Activated naive CD8-positive, alpha-beta T cell treated with anti-CD3 and anti-CD28 coated beads for 36 hours (primary cell): ENCODE measurements at places on chromosomes 12 and 14.

DNA sequence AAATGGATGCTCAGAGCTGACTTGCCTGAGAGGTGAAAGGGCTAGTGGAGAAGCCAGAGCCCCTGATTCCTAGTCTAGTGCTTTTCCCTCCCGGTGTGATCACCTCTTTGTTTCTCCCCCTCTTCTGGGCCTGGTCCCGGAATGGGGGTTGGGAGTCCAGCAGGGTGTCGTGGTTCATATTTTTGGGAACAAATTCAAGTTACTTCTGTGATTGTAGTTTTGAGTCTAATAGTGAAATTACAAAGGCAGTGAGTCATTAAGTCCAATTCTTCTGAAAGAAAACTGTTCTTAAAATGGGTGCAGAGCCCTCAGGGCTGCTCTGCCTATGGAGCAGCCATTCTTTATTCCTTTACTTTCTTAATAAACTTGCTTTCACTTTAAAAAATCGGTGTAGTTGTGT lies 7.6 kb downstream of the SUSD6 start:
- DNase-seq = no peak

- DNase-seq = no peak
Observed at GRCh38 chr12:26298785-26299621, 103.6 kb downstream of the SSPN start.

DNA sequence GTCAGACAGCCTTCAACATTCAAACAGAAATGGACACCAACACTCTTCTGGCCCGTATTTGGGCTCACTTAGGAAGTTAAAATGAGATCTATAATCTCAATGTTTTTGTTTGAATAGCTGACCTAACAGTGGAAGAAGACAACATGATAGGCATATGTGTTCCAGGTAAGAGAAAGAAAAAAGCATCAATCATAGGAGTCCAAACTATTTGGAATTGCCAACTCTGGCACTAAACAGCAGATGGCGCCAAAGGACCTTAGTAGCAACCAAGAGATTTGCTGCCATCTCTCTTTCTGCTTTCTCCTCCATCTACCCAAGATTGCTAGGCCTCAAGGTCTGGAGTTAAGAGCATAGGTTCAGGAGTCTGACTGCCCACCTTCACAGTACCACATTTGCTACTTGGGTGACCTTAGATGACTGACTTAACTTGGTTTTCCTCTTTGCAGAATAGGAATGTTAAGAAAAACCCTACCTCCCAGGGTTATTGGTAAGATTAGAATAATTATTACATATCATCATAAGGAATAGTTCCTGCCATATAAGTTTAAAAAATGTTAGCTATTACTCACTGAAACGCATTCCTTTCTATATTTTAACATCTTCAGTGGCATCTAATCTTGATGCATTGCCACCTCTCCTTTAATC lies 30.2 kb downstream of the PEX5 start:
- DNase-seq = peak; percentile 42

- DNase-seq = no peak
Observed at GRCh38 chr12:56411781-56412639, 37.2 kb downstream of the TIMELESS start.

GRCh38 chr14:99158150-99158549 lies 113.8 kb downstream of the BCL11B start:
- no peak for DNase-seq

DNA sequence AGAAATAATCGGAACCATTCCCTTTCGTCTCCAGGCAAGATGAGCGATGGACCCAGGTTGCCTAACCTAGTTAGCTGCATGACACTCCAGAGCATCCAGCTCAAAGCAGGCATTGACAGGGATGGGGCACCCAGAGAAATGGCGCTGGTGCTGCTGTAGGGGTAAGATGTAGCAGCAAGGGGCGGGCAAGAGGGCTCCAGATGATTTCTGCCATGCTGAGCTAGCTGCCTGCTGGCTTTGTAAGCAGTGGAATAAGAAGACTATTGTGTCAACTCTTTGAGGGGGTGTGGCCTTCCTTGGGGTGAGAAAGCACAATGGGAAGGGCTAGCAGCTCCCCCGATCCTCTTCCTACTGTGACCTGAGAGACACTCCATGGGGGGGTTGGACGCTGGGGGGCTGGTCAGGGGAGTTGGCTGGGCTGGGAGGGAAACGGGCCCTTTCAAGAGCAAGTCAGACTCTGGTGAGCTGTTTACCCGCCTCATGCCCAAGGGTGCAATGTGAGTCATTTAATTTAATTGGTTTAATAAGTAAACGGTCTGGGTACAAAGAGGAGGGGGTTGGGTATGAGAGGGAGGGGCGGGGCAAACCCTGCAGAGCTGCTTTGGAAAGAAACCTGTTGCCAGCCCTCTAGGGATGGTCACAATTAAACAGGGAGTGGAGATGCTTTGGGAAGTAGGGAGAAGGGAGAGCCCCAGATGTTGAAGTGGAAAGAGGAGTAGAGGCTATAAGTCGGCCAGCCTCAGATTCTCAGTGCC lies 50.5 kb downstream of the B4GALNT3 start:
- no peak for DNase-seq

DNA sequence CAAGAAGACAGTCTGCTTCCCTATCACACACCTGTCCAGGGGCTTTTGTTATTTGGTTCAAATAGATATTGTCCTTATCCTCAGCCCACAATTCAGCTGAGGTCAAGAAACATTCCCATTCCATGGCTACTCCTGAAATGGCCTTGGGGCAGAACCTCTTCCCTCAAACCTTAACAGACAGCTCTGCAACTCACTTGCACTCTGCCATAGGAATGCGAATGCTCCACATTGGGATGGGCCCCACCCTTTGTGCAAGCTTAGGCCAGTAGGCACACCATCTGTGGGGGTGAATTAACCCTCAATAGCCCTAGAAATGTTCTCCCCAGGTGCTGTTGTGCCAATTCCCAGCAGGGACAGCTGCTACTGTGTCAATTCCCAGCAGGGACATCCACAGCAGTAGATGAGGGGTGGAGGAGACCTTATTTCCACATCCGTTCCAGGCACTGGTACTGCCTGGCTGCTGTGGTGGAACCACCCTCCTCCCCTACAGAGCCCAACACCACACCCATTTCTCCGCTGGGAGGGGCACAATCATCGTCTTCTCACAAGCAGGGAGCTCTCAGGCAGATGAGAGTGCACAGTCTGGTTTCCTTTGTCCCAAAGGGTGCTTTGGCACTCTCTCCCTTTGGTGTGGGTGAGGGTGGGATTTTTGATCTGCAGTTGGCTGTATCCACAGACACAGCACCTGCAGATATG lies 42.3 kb upstream of the GLIPR1 start:
- no peak for DNase-seq

- DNase-seq = no peak
Observed at GRCh38 chr14:44873536-44873935, 88.2 kb downstream of the KLHL28 start.

GRCh38 chr14:76924371-76925096 lies 98.3 kb downstream of the LRRC74A start:
- peak; percentile 37 for DNase-seq

- no peak for DNase-seq
Observed at GRCh38 chr12:92275443-92276154, 130.0 kb upstream of the BTG1 start.

GRCh38 chr12:68638171-68638570 lies 27.5 kb downstream of the RAP1B start:
- DNase-seq = no peak

DNA sequence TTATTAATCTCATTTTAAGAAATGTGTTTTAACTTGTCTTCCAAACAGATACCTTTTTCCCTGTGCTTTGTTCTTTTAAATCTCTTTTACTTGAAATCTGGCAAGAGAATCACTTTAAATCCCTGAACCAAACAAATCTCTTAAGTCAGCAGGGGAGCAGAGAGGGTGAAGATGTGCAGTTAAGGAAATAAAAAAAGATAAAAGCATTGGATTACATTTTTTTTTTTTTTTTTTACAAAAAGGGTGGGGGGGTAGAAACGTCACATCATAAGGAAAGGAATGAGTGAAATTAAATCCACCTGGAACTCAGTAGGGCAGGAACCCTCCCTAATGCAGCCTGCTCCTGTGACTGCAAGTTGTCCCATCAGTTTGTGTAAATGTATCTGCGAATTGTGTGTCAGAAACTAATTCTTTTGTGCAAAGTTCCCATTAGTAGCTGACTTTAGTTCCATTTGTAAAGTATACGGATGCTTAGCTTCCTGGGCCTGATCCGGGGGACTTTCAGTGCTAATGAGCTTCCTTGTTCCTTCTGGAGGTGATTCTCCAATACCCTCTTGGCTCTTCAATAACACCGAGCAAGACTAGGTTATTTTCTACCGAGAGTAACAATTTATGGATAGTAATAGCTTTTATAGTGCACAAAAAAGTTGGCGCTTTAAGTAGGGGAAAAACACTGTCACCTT lies 1.5 kb downstream of the TTC6 start:
- DNase-seq = no peak

DNA sequence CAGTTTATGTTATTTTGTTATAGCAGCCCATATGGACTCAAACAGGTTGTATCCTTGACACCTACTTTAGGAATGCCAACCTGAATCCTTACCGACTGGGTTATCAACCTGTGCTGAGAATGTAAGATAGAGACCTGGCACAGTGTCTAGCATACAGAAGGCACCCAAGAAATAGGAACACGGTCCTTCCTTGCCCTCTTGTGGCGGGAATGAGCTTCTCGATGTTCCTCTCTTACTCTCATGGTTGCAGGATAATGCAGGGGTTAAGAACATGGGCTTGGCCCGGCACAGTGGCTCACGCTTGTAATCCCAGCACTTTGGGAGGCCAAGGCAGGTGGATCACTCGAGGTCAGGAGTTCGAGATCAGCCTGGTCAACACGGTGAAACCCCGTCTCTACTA lies 6.5 kb downstream of the C12orf43 start:
- no peak for DNase-seq

DNA sequence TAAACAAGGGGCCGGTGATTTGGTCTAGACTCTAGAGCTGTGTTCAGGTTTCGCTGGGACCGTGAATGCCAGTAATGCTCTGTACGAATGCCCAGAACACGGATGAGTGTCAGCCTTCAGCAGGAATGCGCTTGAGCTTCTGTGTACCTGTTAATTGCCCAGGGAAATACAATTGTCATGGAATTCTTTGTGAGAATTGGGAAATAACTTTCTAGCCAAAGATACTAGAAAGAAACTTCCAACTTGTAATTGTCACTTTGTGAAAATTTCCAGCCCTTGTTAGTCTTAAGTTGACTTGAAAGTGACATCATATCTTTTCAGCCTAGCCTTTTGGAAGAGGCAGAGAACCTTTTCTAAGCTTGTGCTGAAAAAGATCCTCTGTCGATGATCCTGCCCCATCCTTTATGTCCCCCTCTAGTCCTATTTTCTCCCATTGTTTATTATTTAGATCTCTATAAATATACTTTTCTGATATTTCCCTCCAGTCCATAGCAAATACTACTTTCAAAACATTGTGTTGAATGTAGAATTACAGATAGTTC lies 2.7 kb downstream of the CHST11 start:
- no peak for DNase-seq

- no peak for DNase-seq
Observed at GRCh38 chr14:79581912-79582576, 629.3 kb downstream of the DIO2 start.

DNA sequence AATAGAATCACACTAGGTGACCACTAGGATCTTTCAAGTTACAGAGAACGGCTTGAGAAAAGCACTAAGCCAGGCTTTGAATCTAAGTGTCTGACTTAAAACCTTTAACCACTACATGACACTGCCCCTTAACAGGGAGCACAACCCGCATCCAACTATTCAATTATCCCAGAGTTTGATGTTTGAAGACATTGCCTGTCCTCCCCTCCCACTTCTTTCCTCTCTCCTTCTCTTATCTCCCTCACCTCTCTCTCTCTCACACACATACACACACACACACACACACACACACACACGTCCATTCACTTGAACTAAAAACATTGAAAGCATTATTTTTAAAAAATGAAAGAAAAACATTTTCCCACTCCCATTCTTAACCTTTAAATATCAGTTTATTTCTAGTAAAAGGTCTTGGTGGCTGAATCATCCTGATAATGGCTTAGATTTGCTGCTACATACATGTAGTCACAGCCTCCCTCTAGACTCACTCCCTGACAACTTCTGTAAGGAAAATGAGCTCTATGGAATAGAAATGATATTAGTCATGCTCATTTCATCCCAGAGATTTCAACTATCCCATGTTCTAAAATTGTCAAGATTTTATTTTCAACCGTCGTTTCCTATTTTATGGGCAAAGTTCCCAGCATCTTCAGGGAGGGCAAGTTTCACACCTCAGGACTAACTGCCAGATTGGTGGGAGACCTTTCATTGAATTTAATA lies 53.5 kb upstream of the RAP1B start:
- no peak for DNase-seq

GRCh38 chr14:55813630-55814029 lies 233.6 kb downstream of the KTN1 start:
- DNase-seq = no peak

DNA sequence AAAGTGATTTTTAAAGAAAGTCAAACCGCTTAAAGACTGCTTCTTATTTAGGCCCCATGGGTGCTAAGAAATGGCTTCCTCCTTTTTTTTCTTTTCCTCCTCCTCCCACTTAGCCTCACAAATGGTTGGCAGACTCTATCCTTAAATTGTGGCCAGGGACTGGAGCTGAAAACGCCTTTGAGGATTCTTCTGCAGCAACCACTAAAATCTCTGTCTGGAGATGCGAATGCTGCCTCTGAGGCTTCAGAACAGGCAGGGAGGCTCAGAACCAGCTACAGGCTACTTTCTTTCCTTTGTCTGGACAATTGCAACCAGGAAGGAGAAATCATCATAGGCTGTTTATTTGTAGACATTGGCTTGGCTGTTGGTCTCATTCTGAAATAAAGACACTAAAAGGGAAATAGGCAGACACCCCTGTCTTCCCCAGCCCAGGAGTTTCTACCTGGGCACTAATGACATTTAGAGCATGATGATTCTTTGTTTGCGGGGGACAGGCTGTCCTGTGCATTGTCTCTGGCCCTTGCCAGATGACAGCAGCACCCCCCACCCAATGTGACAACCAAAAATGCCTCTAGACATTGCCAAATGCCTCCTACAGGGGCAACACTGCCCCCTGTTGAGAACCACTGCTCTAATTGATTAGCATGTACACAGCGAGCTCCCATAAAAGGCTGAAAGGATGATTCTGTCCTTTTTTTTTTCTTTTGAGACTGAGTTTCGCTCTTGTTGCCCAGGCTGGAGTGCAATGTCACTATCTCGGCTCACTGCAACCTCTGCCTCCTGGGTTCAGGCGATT lies 50.3 kb downstream of the MAP1LC3B2 start:
- DNase-seq = peak; percentile 13

DNA sequence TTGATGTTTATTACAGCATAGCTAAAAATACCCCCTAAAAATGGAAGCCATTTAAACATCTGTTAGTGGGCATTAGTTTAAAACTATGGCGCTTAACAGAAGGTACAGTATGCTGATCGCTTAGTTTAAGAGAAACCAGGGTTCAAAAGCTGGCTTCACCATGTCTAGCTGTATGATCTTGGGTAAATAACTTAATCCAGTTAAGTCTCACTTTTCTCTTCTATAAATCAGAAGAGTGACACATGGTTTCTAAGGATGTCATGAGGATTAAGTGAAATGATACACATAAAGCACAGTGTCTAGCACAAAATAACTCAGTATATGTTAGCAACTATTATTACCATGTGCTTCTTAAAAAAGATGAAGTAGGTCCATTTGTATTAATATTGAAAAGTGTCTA lies 38.7 kb downstream of the STK38L start:
- DNase-seq = no peak

- DNase-seq = no peak
Observed at GRCh38 chr12:89401433-89402058, 49.2 kb upstream of the DUSP6 start.
